Bronchial epithelial cell (primary cell): ENCODE measurements at places on chromosomes 5 and 9.

DNA sequence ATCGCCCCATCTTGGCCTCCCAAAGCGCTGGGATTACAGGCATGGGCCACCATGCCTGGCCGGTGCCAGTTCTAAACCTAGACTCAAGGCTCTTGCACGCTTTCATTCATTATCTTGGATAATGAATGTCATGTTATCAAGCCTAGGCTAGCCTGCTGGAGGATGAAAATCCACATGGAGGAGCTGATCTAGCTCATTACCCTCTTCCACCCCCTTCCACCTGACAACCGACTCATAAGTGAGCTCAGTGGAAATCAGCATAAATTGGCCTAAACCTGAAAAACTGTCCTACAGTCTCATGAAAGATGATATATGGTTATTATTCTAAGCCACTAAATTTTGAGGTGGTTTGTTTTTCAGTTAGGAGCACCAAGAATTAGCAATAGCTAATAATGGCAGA is 3.6 kb upstream of the TGFBR1 start:
- DNase-seq: peak; percentile 66

- DNase-seq: peak; percentile 15
These were observed 1.7 kb upstream of the PTPN3 start for GRCh38 chr9:109499631-109500410.

GRCh38 chr9:105978826-105979225 is 284.5 kb downstream of the TMEM38B start:
- no peak for DNase-seq

- DNase-seq: no peak
These were observed 43.2 kb downstream of the MRPL36 start for GRCh38 chr5:1756481-1756880.

- DNase-seq: no peak
These were observed 477.5 kb downstream of the PDE4D start for GRCh38 chr5:59416026-59416425.

DNA sequence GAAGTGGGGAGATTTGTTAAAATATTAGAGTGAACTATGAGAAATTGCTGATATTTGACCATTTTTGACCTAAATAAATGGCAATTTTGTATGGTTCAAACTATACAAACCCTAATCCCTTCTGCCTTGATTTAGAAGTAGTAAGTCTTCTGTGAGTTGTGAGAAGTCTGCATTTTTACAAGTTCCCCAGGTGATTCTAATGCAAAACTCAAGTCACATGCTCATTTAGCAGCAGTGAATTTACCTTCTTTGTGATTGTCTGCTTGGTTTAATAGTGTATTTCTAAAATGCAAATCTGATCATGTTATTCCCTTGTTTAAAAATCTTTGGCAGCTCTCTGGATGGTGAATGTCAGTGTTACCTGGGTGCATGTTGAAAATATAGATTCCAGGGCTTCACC is 2.8 kb downstream of the MEGF10 start:
- no peak for DNase-seq

DNA sequence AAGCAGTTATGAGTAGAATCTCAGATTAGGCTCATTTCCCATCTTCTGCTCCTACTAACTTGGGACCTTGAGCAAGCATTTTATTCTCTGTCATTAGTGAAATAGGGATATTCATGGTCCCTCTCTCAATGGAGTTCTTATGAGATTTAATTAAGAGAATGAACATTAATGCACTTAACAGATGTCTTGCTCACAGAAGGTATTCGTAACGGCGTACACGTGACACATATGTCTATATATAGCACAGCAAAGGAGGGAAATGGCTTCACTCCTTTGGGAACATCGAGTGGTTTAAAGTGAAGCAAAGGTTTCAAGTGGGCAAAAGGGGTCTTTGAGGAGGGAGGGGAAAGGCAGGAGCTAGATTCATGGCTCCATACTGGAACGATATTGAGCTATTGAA is 24.6 kb downstream of the KDM4C start:
- no peak for DNase-seq

DNA sequence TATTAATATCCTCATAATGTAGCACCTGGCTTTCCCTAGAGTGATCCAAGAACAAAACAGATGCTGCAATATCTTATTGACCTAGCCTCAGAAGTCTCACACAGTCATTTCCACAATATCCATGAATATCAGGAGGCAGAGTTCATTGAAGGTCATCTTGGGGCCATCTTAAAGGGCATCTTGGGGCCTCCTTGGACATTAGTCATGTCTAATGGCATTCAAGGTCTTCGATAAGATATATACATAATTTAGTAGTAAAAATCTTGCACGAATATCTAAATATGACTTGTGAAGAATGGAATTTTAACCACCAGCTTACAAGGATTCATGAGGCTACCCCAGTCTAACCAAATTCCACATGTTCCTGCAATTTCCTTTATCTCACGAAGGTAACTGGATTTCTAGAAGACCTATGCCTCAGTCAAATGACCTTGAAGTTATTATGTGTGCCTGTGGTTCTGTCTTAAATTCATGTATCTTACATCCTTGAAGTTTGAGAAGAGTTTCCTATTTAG is 163.6 kb upstream of the SPEF2 start:
- DNase-seq: no peak
